ENCODE measurements at places on chromosomes 7 and 10.

DNA sequence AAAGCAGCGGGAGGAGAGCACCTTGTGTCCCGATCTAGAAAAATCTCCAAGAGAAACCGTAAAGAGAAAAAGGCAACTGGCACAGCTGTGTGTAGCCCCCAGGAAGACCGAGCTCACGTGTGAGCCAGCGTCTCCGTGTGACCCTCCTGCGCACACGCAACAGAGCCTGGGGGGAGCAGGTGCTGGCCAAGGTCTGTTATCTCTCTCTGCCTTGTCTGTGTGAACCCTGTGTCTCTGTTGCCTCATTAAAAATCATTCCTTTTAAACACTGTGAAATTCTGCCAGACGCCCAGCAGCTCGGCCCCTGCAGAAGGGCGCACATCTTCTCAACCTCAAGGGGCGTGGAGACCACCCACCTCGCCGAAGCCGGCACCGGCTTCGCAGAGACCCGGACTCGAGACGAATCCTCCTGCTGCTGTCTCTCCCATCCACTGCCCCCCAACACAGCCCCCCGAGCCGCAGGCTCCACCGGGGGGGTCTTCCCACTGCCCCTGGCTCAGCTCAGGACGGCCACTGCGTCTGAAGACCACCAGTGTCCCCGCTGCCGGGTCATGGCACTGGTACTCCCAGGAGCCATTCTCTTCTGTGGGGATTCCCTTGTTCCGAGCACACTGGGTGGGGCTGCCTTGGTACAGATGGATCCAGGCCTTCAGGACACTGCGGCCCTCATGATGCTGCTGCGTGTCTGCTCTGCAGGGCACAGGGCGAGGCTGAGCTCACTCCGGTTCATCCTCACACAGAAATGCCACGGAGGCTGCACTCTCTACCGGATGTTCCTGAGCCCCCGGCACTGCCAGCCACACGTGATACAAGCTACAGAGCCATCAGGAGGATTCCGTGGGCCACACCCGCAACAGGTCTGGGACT is 94.3 kb upstream of the DNAAF5 start:
- no peak for DNase-seq

DNA sequence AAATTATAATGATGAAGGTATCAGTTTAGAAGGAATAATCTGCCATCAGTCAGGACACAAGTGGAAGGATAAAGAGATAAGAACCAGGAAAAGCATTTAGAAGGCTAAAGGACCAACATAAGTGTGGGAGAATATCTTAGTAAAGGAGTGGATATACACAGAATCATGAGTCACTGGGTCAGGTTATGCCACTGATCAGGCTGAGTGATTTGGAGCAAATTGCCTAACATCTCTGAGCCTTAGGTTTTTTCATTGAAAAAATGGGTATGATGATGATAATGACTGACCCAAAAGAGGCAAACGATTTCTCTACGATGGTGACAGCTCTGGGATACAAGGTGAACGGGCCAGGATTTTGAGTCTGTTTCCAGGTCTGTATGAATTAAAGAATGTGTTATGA is 2.8 kb upstream of the CUL1 start:
- DNase-seq = no peak

GRCh38 chr7:140025241-140025640 is 37.5 kb downstream of the PARP12 start:
- no peak for DNase-seq

GRCh38 chr7:51315393-51316261 is 982 bp downstream of the COBL start:
- no peak for DNase-seq

DNA sequence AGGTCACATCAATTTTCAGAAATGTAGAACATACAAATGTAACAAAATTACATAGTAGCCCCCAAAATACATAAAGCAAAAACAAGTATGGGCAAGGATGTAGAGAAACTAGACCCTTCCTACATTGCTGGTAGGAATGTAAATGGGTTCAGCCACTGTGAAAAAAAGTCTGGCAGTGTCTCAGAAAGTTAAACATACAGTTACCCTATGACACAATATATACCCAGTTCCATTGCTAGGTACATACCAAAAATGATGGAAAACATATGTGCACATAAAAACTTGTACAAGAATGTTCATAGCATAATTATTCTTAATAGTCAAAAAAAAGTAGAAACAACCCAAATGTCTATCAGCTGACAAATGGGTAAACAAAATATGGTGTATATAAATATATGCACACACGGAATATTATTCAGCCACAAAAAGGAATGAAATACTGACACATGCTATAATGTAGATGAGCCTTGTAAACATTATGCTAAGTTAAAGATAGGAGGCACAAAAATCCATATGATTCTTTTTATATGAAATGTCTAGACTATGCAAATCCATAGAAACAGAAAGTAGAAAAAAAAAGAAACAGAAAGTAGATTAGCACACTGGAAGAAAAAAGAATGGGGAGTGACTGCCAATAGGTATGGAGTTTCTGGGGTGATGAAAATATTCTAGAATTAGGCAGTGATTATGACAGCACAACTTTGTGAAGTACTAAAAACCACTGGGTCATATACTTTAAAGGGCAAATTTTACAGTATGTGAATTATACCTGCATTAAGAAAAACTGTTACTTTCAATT is 13.5 kb downstream of the HERPUD2 start:
- DNase-seq = no peak
